Stimulated activated CD8-positive, alpha-beta memory T cell treated with anti-CD3 and anti-CD28 coated beads, Interleukin-7, amount 100 ng/mL, for 1 hour (primary cell): ENCODE measurements at places on chromosomes 4 and X.

DNA sequence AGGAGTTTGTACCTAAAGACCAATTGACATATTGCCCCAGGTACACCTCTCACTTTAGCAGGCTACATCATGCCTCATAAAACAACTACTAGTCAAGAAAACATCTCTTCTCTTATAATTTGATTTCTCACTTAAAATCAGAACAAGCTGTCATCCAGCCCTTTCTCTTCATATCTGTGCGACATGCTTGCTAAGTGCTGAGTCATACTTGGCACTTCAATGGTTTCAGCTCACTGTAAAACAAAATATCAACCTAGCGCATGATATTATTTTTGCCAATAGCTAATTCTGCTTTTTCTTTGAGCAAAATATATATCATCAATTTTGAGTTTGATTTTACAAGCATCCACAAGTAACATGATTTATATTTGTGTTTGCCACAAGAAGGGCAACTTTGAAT lies 27.9 kb upstream of the FUNDC1 start:
- no peak for DNase-seq

- no peak for DNase-seq
Observed at GRCh38 chrX:129565046-129565650, 25.1 kb downstream of the OCRL start.

- DNase-seq, result no peak
Observed at GRCh38 chr4:129978315-129978714, 882.4 kb downstream of the C4orf33 start.

DNA sequence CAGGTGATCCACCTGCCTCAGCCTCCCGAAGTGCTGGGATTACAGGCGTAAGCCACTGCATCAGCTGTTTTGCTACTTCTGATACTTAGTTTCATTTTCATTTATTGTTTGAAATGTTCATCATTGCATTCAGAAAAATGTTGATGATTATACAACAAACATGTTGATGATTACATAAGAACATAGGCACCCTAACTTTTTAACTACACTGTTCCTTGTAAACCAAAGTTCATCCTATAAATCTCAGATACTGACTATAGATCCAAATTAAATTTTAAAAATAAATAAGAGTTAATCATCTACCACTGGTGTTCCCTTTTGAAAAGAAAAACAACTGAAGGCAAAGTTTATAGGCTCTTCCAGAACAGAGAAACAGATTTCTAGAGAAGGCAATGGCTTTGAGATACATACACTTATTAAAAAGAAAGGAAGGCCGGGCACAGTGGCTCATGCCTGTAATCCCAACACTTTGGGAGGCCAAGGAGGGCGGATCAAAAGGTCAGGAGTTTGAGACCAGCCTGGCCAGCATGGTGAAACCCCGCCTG lies 23.4 kb downstream of the TRIM75 start:
- DNase-seq, result no peak

- no peak for DNase-seq
Observed at GRCh38 chr4:37767546-37767945, 58.9 kb upstream of the PGM2 start.

- no peak for DNase-seq
Observed at GRCh38 chr4:186422296-186422695, 133.1 kb downstream of the MTNR1A start.

DNA sequence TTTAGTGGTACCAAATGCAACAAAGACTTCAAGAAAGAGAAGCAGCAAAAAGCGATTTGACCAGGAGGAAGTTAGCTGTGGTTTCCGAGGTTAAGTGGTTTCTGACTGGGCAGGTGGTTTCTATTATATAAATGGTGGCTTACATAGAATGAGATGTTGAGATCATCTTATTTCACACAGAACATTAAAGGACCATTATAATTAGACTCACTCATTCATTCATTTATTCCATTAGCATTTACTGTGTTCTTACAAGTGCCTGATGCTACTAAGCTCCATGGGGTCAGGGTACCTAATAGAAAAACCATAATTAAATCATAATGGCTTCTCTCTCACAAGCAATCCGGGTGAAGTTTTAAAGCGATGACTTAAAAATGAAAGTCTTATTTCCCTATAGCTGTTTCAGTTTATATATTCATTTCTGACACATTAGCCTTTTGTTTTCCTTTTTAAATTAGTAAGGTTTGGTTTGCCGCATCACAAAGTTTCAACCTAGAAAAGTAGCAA lies 10.6 kb downstream of the TSPAN6 start:
- no peak for DNase-seq

- DNase-seq, result no peak
Observed at GRCh38 chr4:16672421-16672820, 226.0 kb downstream of the LDB2 start.

DNA sequence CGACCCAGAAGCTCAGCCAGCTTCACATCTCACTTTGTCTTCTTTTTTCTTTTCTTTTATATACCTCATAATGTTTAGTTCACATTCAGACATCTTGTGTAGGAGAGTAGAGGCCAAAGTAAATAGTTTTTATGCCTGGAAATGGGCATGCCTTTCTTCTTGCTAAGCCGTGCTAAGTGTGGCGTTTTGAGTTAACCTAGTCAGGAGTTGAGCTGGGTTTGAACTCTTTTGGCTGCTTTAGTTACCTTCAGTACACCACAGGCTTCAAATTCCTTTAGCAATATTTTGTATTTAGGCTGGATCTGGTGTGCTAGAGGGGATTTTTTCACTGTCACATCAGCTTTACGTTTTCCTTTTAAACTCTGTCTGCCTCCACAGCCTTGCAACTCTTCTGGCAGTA lies 300.8 kb downstream of the ZNF674 start:
- no peak for DNase-seq

DNA sequence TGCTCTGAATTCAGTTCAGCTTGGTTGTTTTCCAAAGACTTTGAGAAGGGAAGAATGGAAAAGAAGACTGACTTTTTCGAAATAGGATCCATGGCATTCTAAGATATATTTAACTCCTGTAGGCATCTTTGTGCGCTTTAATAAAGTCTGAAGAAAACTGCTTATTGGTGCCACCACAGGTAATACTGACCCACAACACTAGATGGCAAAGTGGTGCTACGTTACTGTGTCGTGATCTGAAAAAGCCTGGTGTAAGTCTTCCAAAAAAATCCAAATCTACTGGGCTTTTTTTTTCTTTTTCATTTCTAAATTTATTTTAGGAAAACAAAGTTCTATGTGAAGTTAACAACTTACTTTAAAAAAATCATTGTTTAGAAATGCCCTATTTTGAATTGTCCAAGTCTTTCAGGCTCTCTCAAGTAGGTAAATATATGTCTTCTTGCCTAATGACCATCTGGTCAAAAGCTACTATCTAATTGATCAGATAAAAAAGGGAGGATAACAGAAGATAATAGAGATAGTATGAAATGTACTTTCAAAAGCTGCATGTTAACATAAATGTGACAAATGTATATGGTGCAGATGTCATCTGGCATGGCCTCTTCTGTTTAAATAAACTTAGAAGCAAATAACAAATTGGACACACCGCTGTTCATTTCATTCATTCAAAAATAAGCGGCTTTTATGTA lies 47.0 kb upstream of the MID1IP1 start:
- DNase-seq, result no peak

DNA sequence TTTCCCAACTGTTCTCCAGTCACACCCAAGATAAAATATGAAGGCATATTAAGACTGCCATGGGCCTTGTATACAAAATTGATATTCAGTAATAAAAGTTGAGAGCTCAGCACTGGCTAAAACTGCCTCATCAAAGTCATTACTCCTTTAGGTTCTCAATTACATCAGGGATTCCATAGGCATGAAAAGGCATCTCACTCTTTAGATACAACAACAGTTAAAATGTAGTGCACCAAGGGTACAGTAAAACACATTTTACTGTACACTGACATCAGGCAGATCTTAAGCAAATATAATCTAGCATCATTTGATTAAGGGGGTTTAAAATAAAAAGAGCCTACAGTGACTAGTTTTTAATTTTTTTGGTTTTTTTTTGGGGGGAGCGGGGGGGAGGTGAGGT lies 107.7 kb downstream of the PPP3CA start:
- DNase-seq, result no peak

DNA sequence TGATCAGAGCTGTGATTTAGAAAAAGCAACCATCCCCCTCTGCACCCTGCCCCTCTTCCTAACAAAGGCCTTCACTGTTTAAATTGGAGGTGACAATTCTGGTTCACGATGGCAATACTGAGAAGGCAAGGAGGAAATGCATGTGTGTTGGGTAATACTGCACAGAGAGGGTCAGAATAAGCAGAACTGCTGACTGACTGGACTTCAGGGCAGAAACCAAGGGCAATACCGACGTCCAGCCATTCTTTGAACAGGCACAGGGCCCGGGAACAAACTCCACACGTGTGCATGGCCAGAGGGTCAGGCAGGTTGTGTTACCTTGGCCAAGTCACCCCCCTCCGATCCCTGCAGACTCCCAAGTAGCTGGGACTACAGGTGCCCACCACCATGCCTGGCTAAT lies 6.0 kb downstream of the ACSL1 start:
- DNase-seq, result no peak

DNA sequence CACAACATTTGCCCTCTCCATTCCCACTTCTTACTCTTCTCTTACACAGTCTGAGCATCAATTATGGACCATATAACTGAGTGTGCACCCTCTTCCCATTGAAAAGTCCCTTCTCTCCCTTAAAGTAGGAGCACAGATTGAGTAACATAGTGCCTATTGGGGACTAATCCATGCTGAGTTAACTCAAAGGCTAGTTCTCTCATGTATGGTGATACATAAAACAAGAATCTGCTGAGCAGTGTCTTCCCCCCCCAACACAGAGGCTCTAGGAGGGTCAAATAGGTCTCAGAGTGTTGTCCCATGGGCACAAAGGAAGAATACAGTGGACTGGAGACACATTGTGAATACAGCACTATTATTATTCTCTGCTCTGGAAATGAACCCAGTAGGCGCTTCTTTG lies 274.6 kb upstream of the BOD1L1 start:
- no peak for DNase-seq

GRCh38 chr4:148238811-148239493 lies 203.3 kb downstream of the NR3C2 start:
- DNase-seq, result no peak

DNA sequence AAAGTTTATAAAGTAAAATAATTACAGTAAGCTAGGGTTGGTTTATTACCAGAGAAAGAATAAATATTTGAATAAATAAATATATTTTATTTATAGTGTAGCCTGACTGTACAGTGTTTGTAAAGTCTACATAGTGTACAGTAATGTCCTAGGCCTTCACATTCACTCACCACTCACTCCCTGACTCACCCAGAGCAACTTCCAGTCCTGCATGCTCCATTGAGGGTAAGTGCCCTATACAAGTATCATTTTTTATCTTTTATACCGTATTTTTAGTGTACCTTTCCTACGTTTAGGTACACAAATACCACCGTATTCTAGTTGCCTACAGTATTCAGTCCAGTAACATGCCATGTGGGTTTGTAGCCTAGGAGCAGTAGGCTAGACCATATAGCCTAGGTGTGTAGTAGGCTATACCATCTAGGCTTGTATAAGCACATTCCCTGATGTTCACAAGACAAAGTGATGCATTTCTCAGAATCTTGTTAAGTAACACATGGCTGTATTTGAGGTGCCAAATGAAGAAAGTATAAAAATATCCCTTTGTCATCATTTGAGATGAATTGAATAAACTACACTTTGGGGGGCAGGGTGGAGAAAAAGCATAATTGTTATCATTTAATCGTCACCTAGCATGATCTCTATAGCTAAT lies 14.7 kb upstream of the KLHL8 start:
- DNase-seq, result no peak

GRCh38 chr4:92184566-92184965 lies 119.2 kb upstream of the GRID2 start:
- DNase-seq, result no peak

GRCh38 chrX:143429811-143430210 lies 87.5 kb downstream of the SPANXN3 start:
- no peak for DNase-seq

GRCh38 chrX:139930401-139930800 lies 2.5 kb downstream of the ATP11C start:
- no peak for DNase-seq

DNA sequence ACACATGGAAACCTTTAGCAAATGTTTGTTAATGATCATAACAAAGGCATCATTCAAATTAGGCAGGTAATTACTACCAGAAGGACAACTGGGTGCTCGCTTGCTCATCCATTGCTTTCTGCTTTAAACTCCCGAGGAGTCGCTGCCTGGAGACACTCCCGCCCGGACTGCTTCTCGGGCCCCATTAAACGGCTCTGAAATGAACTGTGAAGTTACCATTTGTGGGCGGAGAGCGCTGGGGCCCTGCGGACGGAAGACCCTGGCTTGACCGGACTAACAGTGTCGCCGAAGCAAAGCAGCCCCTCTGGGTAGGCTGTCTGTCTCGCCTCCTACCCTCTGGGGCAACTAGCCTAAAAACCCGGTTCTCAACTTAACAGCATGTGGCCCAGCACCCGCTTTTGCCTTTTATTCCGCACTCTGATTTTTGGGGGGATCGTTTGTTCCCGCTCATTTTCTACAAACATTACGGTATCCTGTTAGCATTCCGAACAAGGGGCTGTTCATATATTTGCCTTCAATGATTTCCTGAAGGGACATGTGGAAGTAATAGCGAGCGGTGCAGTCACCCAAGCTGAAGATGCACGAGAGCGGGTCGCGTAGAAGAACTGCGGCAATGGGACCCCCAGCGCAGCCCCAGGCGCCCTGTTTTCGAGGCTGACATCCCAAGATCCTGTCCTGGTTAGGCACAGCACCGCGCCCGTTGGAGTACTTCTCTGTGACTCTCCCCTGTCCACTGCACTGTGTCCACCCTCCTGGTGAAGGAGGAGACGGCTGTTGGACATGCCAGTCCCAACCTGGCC lies 1.6 kb upstream of the PDGFRA start:
- no peak for DNase-seq
